LoVo (cell line): ENCODE measurements at places on chromosomes 7 and 10.
A peak's percentile ranks its signal among the peaks of the same experiment; 100 is the strongest.

GRCh38 chr10:1273372-1274105, 217.4 kb downstream of the WDR37 start:
- no peak for DNase-seq

GRCh38 chr7:50207686-50208255, 96.7 kb upstream of the IKZF1 start:
- DNase-seq = no peak

GRCh38 chr7:65239707-65240352, 133.8 kb upstream of the ZNF92 start:
- DNase-seq = no peak

DNA sequence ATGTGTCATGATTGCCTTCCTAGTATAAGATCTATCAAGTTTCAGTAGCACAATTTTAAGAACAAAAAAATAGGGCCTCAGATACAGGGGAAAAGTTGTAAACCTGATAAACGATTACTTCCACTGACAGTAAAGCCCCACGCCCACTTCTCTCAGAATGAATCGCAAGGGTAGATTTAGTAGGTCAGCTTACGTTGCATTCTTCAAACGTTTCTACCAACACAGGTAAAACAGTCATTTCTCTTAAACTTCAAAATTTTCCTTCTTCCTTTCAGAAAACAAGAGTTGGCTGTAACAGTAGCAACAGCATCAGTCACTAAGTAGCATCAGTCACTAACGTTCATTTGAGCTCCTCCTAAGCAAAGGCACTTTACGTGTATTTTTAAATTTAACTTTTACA, 221.5 kb downstream of the ADAM12 start:
- no peak for DNase-seq

DNA sequence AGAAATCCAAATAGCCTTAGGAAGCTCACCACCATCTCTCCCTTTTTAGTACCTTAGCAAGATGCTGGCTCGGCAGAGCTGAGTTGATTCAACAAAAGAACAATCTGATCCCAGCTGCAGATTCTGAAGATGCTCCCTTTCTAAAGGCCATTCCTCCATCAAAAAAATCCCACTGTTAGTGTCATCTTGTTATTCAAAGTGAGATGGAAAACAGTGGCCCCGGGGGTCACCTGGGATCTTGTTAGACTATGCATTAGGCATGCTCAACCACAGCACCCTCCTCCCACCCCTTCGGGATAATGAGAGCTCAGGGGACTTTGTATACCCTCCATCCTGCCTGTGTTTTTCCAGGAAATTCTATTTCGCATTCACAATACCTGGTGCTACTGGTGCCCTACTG, 2.4 kb downstream of the NCAPG2 start:
- no peak for DNase-seq

DNA sequence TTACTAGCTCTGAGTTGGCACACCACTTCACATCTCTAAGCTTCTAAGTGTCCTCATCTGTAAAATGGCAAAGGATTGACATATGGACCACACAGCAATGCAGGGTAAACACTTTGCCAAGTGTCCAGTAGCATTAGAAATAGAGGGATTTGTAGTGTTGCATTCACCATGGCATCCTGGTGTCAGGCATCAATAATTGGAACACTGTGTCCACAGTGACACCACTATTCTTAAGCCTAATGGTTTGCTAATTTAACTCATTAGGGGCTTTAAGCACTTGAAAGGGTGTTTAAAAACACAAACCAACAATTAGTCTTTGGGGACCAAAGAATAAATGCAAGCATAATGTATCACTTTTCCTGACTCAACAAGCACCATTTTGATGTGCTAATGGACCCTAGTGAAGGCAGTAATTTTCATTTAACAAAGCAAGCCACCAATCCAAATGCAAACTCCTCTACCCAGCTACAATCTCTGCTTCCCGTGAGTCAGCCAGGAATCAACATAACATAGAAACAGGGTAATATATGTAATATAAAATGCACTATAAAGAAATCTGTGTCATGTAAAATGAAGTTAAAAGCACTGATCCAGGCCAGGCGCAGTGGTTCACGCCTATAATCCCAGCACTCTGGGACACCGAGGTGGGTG, 75.9 kb downstream of the FAM204A start:
- DNase-seq = no peak

- DNase-seq = no peak
These were observed 611.4 kb downstream of the TNS3 start for GRCh38 chr7:46970476-46970875.

DNA sequence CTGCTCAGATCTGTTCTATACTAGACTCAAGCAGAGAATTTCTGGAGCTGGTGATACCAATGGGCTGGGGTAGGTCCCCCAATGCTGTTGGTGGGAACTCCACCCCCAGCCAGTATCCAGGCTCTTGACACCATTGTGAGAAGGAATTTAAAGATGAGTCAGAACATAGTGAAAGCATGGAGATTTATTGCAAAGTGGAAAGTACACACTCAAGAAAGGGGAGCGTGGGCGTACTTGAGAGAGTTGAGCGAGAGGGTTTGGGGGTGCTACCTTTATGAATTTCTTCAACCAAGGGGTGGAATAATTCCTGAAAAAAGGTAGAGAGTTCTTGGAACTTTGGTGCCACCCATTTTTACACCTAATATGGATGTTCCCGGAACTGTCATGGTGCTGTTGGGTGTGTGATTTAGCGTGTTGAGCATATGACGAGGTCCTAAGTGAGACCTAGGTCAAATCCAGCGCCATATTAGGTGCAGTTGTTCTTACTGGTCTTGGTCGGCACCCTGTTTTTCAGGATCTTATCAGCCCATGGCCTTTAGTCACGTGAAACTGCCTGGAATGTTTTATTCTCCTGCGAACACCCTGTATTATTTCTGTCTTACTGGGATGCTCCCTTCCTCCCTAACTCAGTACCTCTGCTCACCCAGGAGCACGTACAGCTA, 122.0 kb upstream of the AHR start:
- no peak for DNase-seq

- DNase-seq = no peak
These were observed 73.1 kb upstream of the RPA3 start for GRCh38 chr7:7791523-7791922.

DNA sequence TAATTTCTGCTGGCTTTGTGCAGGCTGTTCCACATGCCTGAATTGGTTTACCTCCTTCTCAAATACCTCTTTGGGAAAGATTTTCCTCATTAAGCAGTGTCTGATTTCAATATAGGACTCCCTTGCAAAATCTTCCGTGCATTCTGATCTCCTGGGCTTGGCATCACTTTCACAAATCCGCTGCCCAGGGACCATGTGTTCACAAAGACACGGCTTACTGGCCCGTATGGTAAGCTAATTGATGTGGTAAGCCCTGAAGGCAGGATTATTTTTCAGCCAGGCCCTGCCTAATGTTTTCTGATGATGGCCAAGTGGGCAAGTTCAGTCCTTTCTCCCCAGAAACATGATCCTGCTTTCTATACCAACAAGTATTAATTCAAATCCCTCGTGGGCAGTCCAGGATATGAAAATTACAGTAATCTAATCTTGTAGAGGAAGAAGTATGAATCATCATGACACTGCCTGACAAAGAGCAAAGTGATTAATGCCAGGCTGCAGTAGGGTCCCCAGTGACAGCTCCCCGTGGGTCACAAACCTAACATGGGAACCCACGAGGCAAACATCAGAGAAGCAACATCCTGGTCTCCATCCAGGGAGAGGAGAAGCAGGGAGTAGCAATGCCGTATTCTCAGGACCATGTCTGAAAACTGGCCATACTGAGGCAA, 11.6 kb upstream of the SVIL start:
- DNase-seq = no peak

- DNase-seq = no peak
These were observed 458.8 kb downstream of the DNAJB6 start for GRCh38 chr7:157795643-157796042.

DNA sequence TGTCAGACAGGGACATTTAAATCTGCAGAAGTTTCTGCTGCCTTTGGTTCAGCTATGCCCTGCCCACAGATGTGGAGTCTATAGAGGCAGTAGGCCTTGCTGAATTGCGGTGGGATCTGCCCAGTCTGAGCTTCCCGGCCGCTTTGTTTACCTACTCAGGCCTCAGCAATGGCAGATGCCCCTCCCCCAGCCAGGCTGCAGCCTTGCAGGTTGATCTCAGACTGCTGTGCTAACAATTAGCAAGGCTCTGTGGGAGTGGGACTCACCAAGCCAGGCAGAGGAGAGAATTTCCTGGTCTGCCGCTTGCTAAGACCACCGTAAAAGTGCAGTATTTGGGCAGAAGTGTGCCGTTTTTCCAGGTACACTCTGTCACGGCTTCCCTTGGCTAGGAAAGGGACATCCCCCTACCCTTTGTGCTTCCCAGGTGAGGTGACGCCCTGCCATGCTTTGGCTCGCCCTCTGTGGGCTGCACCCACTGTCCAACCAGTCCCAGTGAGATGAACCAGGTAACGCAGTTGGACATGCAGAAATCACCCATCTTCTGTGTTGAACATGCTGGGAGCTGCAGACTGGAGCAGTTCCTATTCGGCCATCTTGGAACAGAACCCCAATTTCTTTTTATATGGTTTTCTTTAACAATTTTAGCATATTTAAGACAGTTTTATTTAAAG, 28.4 kb upstream of the VWDE start:
- peak; percentile 10 for DNase-seq

GRCh38 chr7:79872176-79872575, 262.5 kb upstream of the GNAI1 start:
- no peak for DNase-seq

DNA sequence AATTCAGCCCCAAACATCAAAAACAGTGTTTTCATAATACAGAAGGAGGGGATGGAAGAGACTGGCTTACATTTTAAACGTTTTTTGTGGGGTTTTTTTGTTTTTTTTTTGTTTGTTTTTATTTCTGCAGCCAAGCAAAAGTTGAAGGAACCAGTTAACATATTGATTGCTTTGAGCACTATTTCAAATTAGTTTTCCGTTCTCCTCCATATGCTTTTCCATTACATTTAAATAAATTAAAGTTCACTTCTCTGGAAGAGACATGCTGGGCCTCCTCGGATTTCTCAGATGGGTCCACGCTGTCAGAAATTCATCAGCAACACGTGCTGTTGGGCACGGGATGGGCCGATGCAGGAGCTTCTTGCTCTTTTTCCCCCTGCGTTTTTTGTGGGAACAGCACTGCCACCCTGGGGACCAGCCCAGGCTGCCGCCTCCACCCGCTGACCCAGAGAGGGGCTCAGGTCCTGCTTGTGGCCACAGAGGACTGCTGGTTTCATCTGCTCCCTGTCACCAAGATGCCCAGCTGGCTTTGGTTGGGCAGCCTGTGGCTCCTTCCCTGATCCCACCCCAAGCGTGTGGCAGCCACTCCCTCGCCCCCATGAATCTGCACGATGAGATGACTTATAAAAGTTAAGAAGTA, 67.7 kb upstream of the CHST15 start:
- no peak for DNase-seq

GRCh38 chr10:22638863-22639262, 75.5 kb downstream of the PIP4K2A start:
- no peak for DNase-seq

GRCh38 chr10:124119216-124119615, 25.8 kb upstream of the CHST15 start:
- no peak for DNase-seq

DNA sequence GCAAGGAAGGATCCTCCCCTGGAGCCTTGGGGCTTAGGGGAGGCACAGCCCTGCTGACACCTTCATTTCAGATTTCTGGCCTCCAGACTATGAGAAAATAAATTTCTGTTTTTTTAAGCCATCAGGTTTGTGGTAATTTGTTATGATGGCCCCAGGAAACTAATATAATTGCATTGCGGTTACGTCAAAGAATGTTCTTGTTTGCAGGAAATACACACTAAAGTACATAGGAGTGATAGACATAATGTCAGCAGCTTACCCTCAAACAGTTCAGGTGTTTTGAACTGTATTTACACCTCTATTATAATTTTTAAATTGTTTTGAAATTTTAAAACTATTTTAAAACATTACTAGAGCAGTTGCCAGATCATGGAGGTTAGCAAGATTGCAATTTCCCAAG, 12.6 kb upstream of the FHIP2A start:
- no peak for DNase-seq

- DNase-seq = no peak
These were observed 117.2 kb downstream of the ELFN1 start for GRCh38 chr7:1787241-1787640.

GRCh38 chr7:23246555-23246954, at the start of gene GPNMB:
Gene GPNMB (plus strand): TSS chr7:23246775. CDS start chr7:23246858, 83 bp downstream.
- DNase-seq = no peak

GRCh38 chr7:34759477-34760125, 101.6 kb downstream of the NPSR1 start:
- DNase-seq = peak; percentile 53

GRCh38 chr10:119608316-119609155, 11.8 kb upstream of the TIAL1 start:
- peak; percentile 51 for DNase-seq

DNA sequence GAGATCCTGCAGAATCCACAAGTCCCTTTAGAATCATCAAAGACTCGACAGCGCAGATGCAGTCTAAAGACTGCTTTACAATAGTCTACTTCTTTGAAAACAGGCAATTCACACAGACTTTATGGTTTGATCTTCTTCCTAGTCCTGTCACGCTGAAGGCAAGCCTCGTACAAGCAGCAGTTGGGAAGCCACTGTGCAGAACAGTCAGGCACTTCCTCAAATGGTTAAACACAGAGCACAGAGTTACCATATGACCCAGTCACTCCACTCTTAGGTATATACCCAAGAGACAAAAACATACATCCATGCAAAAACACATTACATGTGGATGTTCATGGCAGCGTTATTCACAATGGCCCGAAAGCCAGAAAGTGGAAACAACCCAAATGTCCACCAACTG, 41.4 kb downstream of the LRRC20 start:
- no peak for DNase-seq

GRCh38 chr10:68435803-68436202, 28.7 kb upstream of the RUFY2 start:
- DNase-seq = no peak

GRCh38 chr10:101380353-101381017, 26.5 kb downstream of the BTRC start:
- no peak for DNase-seq
